ENCODE measurements at places on chromosomes 6 and 20.

- DNase-seq, result no peak
These were observed 920 bp upstream of the RNF5 start for GRCh38 chr6:32177183-32177787.

DNA sequence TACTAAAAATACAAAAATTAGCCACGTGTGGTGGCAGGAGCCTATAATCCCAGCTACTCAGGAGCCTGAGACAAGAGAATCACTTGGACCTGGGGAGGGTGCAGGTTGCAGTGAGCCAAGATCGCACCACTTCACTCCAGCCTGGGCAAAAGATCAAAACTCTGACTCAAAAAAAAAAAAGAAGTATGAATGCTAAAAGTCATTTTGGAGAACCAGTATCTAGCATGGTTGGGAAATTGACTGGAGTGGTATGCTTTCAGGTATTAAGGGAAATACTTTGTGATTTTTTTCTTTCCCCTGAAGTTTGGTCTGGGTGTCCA lies 30.1 kb downstream of the PCMT1 start:
- DNase-seq, result no peak

- DNase-seq, result no peak
These were observed 78.9 kb downstream of the TOX2 start for GRCh38 chr20:43993560-43993959.

DNA sequence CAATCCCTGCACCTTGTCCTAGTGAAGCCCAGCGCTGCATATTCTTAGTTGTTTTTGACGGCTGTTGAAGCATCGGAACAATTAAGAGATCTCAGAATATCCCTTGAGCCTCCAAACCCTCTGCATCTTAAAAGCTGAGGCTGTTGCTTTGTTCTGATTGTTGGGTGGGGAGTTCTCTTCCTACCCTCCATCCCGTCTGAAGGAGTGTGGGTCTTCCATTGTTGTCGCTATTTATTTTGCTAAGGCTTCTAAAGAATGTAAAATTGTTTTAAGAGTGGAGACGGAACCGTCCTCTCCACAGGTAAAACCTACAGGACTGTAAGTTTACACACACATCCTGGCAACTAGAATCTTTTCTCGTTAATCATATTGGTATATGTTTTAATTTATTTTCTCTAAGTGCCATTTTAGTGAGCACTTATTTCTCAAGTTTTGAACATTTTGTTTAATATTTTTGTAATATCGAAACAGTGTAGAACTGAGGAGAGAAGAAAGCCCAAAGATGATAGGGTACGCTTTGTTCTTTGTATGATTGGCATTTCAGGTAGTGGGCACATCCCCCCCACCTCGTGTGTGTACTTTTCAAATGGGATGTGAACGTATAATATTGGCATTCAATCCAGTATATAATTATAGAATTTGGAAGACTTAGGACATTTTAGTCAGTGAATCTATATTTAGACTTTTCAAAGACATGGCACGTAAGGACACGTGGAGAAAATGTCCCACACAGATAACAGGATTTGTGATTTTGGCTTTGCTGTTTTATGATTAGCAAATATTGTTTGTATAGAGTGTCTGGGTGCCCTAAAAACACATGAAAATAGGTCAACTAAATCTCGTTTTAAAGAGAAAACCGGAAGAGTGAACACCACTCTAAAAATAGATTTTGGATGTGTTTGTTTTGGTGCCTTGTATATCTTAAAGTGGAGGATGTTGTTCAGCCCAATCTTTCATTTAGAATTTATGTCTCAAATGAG lies 1.3 kb downstream of the RNF146 start:
- no peak for DNase-seq

- DNase-seq, result no peak
These were observed 75.1 kb downstream of the CARMIL1 start for GRCh38 chr6:25354078-25354932.

DNA sequence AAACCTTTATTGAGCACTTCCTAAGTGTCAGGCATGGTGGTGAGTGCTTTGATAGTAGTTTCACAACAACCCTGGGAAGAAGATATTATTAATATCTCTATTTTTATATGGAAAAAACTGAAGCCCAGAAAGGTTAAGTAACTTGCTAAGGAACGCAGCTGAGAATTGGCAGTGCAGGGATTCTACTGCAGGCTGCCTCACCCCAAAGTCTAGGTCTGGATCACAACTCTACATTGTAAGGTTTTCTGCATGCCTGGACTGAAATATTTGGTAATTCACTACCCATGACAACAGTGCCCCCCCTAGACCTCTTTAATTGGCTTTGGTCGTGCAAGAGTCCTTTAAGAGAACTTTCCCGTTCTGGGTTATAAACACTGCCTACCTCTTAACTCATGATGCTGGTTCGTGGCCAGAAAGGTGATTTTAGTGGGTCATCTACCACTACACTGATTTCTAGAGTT lies 67.1 kb upstream of the KCNQ5 start:
- DNase-seq, result no peak

DNA sequence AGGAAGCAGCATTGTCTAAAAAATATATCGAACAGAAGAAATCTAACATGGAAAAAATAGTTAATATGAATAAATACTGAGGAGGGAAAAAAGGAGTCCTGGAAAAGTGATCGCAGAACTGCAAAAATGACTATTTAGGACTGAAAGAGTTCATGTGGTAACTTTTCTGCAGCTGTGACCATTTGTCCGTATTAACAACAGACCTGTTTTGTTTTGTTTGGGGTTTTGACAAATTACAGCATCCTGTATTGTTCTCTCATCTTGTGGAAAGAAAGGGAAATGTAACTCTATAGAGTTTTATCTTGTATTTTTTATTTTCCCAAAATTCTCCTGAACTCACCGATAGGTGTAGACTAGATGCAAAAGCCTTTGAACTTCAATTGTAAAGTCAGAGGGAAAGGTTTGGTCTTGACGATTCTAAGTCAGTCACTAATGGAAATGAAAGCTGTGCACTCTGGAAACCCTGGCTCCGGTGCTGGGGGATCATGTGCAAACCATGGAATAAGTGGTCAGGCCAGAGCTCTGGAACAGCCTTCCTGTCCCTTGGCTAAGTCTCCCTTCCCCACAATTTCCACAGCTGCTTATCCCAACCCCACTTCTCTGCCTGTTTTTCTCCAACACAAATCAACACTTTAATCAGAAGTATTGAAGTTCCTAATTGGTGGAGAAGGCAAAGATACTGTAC lies 51.2 kb upstream of the MARCKS start:
- DNase-seq, result no peak

GRCh38 chr20:20864351-20865096 lies 152.1 kb upstream of the RALGAPA2 start:
- no peak for DNase-seq

DNA sequence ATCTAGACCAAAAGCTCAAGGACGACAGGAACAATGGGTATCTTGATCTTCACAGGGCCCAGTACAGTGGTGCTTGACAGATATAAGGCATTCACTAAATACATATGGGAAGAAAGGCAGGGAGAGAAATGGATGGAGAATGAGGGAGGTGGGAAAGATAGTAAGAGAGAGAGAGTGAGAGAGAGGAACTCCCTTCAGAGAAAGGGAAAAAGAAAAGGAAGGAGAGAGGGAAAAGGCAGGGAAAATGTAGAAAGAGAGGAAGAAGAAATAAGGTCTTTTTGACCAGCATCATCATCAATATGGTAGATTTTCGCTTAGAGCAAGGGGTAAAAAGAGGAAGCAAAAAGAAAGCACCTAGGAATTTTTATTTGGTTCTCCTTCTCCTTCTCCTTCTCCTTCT lies 760 bp upstream of the ANKRD66 start:
- no peak for DNase-seq

DNA sequence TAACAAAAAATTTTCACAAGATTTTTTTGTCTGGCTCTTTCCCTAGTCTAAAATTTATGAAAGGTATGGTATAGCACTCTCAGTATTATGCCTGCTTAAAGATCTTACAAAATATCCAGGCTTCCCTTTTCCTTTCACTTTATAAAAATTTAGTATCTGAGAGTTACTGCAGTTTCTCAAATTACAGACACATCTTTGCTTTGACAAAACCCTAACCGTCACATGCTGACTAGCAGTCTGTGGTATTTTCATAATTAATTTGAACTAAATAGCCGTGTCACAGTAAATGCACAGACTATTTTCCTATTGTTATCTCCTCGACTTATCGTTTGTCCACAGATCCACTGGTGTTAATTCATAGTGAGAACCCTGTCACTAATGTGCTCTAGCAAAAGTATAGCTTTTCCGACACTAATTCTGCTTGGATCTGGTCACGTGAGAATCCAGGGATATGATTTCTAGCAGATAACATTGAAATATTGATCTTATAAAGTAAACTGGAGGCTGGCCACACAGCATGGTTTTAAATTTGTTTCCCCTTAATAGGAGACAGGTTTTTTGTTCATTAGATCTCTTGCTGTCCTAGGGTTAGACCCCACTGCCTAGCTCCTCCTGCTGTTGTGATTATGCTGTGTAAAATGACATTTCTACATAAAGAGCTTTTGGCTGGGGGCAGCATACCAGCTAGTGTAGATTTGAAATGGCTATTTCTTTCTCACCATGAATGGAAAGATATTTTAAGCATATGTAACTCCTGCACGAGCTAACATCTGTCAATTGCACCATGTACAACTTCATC lies 340.6 kb upstream of the SASH1 start:
- no peak for DNase-seq

DNA sequence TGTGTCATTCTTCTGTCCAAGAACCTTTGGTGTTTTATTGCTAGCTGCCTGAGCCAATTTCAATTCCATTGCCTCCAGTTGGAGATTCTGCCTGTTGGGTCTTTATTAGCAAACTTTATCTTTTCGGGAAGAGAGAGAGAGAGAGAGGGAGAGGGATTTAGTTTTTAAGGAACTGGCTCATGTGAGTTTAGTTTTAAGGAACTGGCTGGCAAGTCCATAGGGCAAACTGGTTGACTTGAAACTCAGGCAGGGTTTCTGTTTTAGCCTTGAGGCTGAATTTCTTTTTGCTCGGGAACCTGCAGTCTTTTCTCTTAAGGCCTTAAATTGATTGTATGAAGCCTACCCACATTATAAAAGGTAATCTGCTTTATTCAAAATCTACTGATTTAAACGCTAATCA lies 23.0 kb downstream of the BCKDHB start:
- DNase-seq, result no peak

GRCh38 chr6:14810021-14810420 lies 435.8 kb upstream of the JARID2 start:
- no peak for DNase-seq

GRCh38 chr20:21145424-21145823 lies 19.5 kb downstream of the KIZ start:
- no peak for DNase-seq

- DNase-seq, result no peak
These were observed 521 bp upstream of the LKAAEAR1 start for GRCh38 chr20:64084685-64085152.

GRCh38 chr6:8627085-8627861 lies 191.9 kb upstream of the SLC35B3 start:
- DNase-seq, result no peak

GRCh38 chr6:152973916-152974315 lies 8.9 kb downstream of the FBXO5 start:
- DNase-seq, result no peak

DNA sequence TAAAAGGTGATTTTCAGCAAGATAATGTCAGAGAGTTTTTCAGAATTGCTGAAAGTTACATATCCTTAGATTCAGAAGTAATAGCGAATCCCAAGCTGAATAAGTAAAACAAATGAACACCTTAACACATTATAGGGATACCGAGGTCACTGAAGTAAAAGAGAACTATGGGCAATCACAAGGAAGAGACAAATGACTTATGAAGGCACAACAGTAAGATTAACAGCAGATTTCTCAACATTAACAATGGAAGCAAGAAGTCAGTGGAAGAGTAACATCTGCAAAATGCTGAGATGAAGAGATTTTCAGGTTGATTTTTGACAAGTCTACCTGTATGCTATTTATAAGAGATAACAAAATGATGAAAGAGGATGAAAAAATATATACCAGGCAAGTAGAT lies 86.1 kb upstream of the EZR start:
- no peak for DNase-seq

DNA sequence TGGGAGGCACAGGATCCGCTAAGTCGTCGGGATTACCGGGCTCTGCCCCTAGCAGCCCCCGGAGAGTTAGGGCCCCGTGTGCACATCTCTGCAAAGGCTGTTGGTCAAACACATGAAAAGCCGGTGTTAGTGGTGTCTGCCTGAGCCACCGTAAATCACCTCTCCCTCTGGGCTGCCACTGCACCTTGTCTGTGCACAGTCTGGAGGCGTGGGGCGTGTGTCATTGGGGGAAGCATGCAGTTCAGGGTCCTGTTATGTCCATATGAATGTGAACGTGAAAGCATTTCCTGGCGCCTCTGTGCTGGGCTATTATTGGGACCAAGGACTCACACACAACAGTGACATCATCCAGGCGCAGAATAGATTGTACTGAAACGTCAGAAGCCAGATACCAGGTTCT lies 305.6 kb downstream of the NRN1 start:
- no peak for DNase-seq

DNA sequence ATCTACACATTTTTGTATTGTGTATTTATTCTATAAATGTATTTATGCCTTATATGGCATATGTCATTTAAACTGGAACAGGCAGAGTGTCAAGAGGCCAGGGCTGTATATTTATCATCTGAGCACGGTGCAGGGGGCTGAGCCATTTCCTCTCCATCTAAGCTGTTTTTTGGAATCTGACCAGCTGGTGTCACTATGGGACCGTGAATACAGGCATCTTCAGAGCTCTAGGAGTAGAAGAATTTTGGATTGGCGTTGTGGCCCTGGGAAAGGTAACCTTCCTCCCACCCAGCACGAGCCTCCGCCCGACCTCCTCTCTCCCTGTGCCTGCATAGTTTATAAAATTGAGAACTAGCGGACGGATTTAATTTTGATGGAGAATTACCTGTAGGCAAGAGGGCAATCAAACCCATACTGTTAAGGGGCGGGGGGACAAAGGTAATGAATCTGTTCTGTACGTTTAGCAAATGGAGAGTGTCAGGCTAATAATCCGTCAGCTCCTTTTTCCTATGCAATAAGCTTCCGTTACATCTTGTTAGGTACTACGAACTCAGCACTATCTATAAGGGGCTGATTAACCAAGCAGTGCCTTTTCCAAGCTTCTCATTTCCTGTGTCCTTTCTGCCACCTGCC lies 29.0 kb upstream of the EEF1E1 start:
- DNase-seq, result peak; percentile 2

DNA sequence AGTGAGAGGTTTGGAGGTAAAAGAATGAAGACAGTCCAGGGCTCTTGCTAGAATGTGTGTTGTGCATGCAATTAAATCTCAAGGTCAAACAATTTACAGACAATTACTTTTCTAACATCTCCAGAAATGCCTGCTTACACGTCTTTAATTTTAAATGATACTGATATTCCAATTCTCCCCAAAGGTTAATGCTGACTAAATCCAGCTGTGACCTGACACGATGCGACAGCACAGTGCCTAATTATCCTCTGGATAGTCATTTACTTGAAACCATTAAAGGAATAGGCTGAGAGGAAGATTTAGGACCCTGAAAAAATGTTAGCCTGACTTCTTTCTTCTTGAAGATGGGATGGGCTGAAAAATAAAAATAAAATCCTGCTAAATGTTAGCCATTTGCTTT lies 178.2 kb upstream of the MMS22L start:
- no peak for DNase-seq

GRCh38 chr6:105370351-105370750 lies 32.5 kb downstream of the PREP start:
- no peak for DNase-seq

- DNase-seq, result no peak
These were observed 128.0 kb upstream of the MCHR2 start for GRCh38 chr6:100121854-100122609.
